ENCODE measurements at places on chromosomes 12 and 14. TPM values are rescaled to one million over a fixed set of nuclear protein-coding genes. Genes with fewer than 3 reads are reported as not detected.

KITLG gene
- total RNA-seq, result 11.8 TPM

DNA sequence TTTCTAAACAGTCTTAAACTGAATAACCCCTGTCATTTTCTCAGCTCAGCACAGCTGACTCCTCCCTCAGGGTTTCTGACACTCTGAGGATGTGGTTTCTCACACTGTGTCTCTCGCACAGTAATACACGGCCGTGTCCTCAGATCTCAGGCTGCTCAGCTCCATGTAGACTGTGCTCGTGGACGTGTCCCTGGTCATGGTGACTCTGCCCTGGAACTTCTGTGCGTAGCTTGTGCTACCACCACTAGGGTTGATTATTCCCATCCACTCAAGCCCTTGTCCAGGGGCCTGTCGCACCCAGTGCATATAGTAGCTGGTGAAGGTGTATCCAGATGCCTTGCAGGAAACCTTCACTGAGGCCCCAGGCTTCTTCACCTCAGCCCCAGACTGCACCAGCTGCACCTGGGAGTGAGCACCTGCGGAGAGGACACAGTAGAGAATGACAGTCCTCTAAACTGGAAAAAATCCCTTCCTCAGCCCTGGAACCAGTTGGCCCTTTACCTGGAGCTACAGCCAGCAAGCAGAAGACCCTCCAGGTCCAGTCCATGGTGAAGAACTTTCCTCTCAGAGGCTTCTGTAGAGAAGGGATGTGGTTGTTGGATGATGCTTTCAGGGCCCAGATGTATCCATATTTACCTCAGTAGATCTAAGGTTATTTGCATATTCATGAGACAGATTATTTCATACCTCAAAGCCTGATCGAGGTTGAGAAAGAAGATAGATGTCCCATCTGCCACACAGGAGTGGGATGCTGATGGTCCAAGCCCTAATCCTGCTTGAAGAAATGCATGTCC, 984.8 kb downstream of the TMEM121 start:
- no peak for DNase-seq
- no peak overlapping the region for H3K4me3 ChIP-seq
- no peak overlapping the region for H3K27ac ChIP-seq
- no peaks in the 10 kb centered on the region for H3K4me1 ChIP-seq

- H3K27me3 ChIP-seq, result no peaks in the 10 kb centered on the region
- no peaks in the 10 kb centered on the region for H3K36me3 ChIP-seq
- H3K4me1 ChIP-seq, result peaks cover 68% of the 10 kb centered on the region
- H3K27ac ChIP-seq, result peak overlapping the region; percentile 34
- no peak for DNase-seq
Measured at GRCh38 chr12:6275928-6276887, 34.3 kb upstream of the PLEKHG6 start.

EXOC3L4 gene
- total RNA-seq, result not detected

GRCh38 chr14:104586832-104587620, 7.5 kb downstream of the C14orf180 start:
- H3K27me3 ChIP-seq, result peaks cover 64% of the 10 kb centered on the region
- H3K36me3 ChIP-seq, result no peaks in the 10 kb centered on the region
- no peak overlapping the region for H3K4me3 ChIP-seq
- H3K27ac ChIP-seq, result no peak overlapping the region
- H3K4me1 ChIP-seq, result peaks cover 9% of the 10 kb centered on the region
- no peak for DNase-seq

DNA sequence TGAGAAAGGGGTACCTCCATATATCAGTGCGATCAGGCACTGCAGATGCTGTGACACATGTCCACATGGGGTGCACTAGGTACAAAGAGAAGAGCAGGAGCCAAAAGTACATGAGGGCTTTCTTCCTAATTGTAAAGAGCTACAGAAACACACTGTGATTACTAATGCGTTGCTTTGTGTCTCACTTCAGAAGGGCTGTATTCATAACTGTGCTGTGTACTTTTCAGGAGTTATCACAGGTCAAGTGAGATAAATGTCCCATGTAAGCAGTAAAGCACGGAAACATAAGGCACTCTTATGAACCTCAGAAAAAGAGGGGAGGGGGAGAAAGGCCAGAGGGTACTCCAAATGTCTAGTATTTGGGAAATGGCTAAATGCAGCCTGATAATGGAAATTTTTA, 10.6 kb downstream of the SPRING1 start:
- no peaks in the 10 kb centered on the region for H3K27me3 ChIP-seq
- no peak for DNase-seq
- peaks cover 5% of the 10 kb centered on the region for H3K36me3 ChIP-seq
- H3K4me1 ChIP-seq, result no peaks in the 10 kb centered on the region

DNA sequence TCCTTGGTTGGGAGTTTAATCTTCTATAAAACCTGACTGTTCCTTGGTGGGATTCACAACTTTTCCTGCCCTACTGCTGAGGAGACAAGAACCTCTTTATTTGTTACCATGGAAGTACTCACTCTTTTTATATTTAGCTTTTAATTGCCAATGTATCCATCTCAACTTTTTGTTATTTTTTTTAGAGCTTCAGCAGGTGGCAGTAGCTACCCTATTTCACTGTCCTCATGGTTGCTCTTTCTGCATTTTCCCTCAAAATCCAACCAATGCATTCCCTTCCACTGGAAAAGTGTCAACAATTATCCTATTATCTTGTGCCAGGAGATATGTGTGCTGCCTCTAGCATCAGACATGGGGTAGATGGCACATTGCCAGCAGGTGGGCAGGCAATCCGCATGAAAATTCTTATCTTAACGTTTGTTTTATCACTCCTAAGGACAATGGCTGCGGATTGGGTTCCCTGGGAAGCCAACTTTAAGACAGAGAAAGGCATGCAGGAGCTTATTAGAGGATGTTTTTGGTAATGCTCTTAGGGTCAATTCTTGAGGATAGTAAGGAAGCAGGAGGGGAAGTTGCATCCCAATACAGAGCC, 406.4 kb downstream of the SNAPC1 start:
- no peaks in the 10 kb centered on the region for H3K4me1 ChIP-seq
- no peak overlapping the region for H3K4me3 ChIP-seq
- DNase-seq, result no peak
- H3K27me3 ChIP-seq, result no peaks in the 10 kb centered on the region

- no peak overlapping the region for H3K27ac ChIP-seq
- no peak for DNase-seq
- no peaks in the 10 kb centered on the region for H3K36me3 ChIP-seq
- peaks cover 11% of the 10 kb centered on the region for H3K4me1 ChIP-seq
Measured at GRCh38 chr14:105039458-105040205, 18.7 kb upstream of the CDCA4 start.

DNA sequence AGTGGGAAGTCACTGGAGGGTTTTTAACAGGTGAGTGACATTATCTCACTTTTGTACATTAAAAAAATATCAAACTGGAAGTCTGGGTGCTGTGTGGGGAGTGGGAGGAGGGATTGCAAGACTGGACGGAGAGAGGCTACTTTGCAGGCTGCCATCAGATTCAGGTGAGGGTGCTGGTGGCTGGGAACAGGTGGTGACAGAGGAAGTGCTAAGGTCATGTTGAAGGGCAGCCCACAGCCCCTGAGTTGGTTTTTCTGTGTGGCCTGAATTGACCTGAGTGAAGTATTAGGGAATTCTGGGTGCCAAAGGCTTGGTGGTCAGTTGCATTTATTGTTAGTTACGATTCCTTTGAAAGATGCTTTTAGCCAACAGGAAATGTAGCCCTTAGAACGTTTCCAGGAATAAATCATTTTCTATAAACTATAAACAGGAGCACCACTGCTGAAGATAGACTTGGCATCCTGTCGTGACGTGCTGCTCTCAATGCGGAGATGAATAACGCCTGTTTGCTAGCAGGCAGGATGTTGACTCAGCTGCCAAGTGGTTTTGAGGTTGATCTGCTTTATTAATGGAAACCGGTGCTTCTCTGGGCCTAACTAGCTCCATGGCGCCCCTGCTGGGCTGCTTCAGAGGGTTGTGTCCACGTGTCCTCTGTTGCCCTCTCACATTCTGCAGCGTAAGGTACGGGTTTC, 707.5 kb upstream of the TMEM132C start:
- H3K27ac ChIP-seq, result no peak overlapping the region
- H3K4me1 ChIP-seq, result no peaks in the 10 kb centered on the region

GRCh38 chr12:1846421-1847405, 26.3 kb downstream of the LRTM2 start:
- H3K36me3 ChIP-seq, result no peaks in the 10 kb centered on the region
- H3K4me1 ChIP-seq, result no peaks in the 10 kb centered on the region
- peaks cover 40% of the 10 kb centered on the region for H3K27me3 ChIP-seq
- H3K4me3 ChIP-seq, result no peak overlapping the region

MSI1 gene
- total RNA-seq, result 0.81 TPM

- no peaks in the 10 kb centered on the region for H3K27me3 ChIP-seq
- H3K4me1 ChIP-seq, result no peaks in the 10 kb centered on the region
- no peak for DNase-seq
- H3K4me3 ChIP-seq, result no peak overlapping the region
Measured at GRCh38 chr12:61880186-61880585, 380.0 kb upstream of the USP15 start.

GRCh38 chr14:96164861-96165490, 39.7 kb upstream of the BDKRB2 start:
- peaks cover 16% of the 10 kb centered on the region for H3K4me1 ChIP-seq
- peak; percentile 35 for DNase-seq
- H3K36me3 ChIP-seq, result no peaks in the 10 kb centered on the region
- no peak overlapping the region for H3K27ac ChIP-seq
- H3K27me3 ChIP-seq, result no peaks in the 10 kb centered on the region

DNA sequence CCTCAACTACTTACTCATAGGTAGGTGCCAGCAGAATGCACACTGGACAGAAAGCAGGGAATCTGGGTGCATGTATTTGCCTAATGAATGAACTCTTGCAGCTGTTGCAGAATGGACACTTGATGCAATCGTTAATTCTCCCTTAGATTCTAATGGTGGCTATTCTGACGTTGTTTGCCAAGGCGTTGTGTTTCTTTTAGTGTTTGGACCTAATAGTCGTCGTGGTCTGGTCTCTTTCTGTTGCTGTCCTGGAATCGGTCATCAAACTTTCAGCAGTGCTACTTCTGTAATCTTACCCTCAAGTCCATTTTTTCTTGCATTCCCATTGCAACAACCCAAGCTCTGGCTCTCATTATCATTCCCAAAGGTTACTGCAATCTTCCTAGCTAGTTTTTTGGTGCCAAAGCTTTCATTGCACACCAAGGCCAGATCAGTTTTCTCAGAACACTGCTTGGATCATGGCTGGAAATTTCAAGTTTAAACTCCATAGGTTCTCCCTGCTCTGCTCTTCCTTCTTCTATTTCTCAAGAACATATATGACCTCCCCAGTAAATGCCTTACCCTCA, 31.3 kb downstream of the BMP4 start:
- peaks cover 3% of the 10 kb centered on the region for H3K27me3 ChIP-seq
- no peak overlapping the region for H3K4me3 ChIP-seq
- H3K4me1 ChIP-seq, result no peaks in the 10 kb centered on the region
- no peaks in the 10 kb centered on the region for H3K36me3 ChIP-seq

RNU6-7 gene
- total RNA-seq, result not detected

DNA sequence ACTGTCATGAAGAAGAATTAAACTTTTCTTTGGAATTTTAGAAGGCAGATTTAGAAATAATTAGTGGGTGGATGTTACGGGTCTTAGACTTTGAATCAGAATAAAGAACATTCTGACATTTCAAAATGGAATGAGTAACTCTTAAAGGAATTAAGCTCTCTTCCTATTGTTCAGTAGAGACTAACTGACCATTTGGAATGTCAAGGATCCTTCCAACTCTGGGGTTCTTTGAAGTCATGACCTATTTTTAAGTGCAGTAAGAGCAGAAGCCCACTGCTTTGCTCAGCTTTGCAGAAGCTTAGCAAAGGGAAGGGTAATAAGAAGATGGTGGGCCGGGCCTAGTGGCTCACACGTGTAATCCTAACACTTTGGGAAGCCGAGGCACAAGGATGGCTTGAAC, 4.0 kb downstream of the CHURC1 start:
- H3K27me3 ChIP-seq, result no peaks in the 10 kb centered on the region
- peaks cover 26% of the 10 kb centered on the region for H3K4me1 ChIP-seq
- no peak overlapping the region for H3K4me3 ChIP-seq
- DNase-seq, result no peak
- H3K36me3 ChIP-seq, result no peaks in the 10 kb centered on the region

CLEC4C gene
- not detected for total RNA-seq

KIF5A gene
- total RNA-seq, result not detected

- H3K27me3 ChIP-seq, result no peaks in the 10 kb centered on the region
- no peak overlapping the region for H3K4me3 ChIP-seq
- no peak overlapping the region for H3K27ac ChIP-seq
- H3K4me1 ChIP-seq, result no peaks in the 10 kb centered on the region
- no peak for DNase-seq
- no peaks in the 10 kb centered on the region for H3K36me3 ChIP-seq
Measured at GRCh38 chr12:108382437-108382801, 43.3 kb upstream of the CMKLR1 start.

KLRD1 gene
- total RNA-seq, result 0.72 TPM

RTL1 gene
- not detected for total RNA-seq

DNA sequence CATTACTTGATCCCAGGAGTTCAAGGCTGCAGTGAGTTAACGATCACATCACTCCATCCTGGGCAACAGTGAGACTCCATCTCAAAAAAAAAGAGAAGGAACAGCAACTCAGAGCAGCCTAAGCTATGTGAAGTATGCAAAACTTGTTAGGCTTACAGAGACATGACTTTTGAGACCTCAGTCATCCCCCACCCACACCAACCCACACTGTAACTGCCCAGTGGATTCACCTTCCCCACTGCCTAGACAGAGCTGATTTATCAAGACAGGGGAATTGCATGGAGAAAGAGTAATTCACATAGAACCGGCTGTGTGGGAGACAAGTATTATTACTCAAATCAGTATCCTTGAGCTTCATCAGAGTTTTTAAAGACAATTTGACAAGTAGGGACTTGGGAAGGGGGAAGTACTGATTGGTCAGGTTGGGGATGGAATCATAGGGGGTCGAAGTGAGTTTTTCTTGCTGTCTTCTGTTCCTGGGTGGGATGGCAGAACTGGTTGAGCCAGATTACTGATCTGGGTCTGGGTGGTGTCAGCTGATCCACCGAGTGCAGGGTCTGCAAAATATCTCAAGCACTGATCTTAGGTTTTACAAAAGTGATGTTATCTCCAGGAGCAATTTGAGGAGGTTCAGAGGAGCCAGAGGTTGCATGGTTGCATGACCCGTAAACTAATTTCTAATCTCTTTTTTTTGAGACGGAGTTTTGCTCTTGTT, 6.2 kb upstream of the WDR89 start:
- no peak overlapping the region for H3K4me3 ChIP-seq
- H3K4me1 ChIP-seq, result peaks cover 5% of the 10 kb centered on the region
- DNase-seq, result no peak
- no peak overlapping the region for H3K27ac ChIP-seq

TMEM233 gene
- total RNA-seq, result not detected

- no peaks in the 10 kb centered on the region for H3K27me3 ChIP-seq
- H3K4me3 ChIP-seq, result no peak overlapping the region
- no peaks in the 10 kb centered on the region for H3K36me3 ChIP-seq
- DNase-seq, result no peak
- no peak overlapping the region for H3K27ac ChIP-seq
- H3K4me1 ChIP-seq, result no peaks in the 10 kb centered on the region
Measured at GRCh38 chr12:66446276-66446675, 144.0 kb downstream of the HELB start.

- peaks cover 61% of the 10 kb centered on the region for H3K4me1 ChIP-seq
- peak overlapping the region; percentile 63 for H3K4me3 ChIP-seq
- no peak overlapping the region for H3K27ac ChIP-seq
Measured at GRCh38 chr12:57216921-57217879, 606 bp downstream of the NXPH4 start.

Data from suprapubic skin (tissue), 4 donors.